ENCODE measurements at places on chromosomes 16 and 17.

- DNase-seq, result no peak
Observed at GRCh38 chr16:85735225-85735635, 15.7 kb downstream of the C16orf74 start.

- no peak for DNase-seq
Observed at GRCh38 chr16:2898831-2899563, 12.7 kb upstream of the FLYWCH1 start.

- no peak for DNase-seq
Observed at GRCh38 chr16:20897253-20897897, 2.8 kb downstream of the DCUN1D3 start.

GRCh38 chr17:29560316-29560715 lies 6.5 kb downstream of the ABHD15 start:
- DNase-seq, result no peak

- DNase-seq, result no peak
Observed at GRCh38 chr17:45663772-45664171, 120.3 kb upstream of the CRHR1 start.

DNA sequence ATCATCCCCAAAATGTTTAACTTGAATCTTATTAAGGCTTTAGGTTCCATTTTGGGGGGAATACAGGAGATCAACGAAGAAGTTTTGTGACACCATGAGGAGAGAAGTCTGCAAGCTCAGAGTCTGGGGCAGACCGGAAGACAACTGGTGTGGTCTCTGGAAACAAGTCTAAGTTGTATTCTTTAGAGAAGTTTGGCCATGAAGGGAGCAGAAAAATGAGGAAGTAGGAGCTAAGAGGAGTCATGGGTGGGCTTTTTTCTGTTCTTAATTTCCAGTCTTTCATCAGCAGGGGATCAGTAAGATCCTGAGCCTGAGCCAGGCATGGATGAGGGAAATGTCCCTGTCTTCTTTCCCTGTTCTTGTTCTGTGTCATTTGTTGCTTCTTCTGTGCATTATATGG lies 35.8 kb upstream of the NF1 start:
- DNase-seq, result no peak

- no peak for DNase-seq
Observed at GRCh38 chr16:58938811-58939210, 204.7 kb upstream of the GOT2 start.

- DNase-seq, result no peak
Observed at GRCh38 chr16:78065319-78065718, 34.1 kb upstream of the WWOX start.

DNA sequence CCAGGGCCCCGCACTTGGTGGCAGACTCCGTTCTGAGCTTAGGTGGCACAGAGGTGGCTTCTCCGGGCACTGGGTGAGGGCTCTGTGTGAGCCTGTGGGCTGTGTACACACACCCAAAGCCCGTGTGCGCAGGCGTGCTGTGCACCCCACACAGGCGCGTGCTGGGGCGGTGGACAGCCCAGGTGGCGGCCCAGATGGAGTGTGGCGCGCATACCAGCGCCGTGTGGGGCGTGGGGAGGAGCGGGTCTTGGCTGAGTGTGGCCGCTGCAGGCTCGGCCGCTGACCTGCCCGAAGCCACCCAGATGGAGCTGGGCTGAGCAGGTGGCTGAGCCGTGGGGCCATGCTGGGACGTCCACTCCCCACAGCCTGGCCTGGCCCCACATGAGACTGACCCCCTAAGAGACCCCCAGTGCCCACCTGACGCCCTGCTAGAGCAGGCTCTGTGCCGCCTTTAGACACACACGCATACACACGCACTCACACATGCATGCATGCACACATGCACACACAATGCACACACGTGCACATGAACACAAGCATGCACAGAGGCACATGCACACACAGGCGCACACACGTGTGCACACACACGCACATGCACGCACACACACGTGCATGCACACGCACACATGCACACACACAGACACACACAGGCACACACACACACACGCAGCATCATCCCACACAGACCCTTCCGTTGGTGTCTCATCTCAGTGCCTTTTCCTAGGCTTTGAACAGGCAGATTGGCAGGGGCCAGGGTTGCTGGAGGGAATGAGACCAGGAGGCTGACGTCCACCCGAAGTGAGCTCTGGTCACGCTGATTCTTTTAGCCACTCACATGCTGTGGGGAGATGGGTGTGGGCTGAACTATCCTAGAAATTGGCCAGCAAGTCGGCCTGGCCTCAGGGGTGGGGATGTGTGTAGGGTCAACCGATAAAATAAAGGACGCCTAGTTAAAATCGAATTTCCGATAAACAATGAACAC lies 2.1 kb downstream of the PRR35 start:
- DNase-seq, result no peak

DNA sequence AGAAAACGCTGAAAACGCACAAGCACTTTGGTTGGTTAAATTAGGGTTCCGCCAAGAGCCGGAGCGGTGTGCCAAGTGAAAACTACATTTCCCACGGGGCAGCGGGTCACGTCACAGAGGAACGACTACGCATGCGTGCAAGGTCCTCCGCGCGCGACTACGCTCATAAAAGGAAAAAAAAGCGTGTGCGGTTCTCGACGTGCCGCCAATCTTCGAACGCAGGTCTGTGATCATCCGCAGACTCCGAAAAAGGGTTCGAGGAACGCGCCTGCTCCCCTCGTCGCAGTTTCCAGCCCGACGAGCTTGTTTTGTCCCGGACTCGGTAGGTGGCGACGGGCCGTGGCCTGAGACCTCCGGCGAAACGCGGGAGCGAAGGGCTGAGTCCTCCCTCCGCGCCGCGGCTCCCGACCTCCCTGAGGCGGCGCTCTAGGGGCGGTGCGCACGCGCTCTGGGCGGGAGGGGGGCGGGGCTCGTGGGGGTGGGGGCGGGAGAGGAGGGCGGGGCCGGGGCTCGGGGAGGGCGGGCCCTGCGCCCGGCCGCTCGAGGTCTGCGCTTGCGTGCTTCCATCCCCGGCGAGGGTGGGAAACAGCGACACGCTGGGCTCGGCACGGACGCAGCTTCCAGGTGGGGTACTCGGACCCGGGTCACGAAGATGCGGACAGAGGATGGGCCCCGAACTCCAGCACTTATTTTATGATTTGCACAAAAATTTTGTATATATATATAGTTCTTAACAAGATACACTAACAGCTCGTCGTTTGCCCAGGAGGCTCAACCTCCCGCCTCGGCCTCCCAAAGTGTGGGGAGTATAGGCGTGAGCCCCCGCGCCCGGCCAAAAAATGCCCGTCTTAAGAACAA lies at the start of gene SGF29:
Gene SGF29, plus strand, starts transcription at position 145 of the 858 bp plus-strand sequence. CDS start 27,150 bp downstream, outside the sequence.
- DNase-seq, result peak; percentile 91

DNA sequence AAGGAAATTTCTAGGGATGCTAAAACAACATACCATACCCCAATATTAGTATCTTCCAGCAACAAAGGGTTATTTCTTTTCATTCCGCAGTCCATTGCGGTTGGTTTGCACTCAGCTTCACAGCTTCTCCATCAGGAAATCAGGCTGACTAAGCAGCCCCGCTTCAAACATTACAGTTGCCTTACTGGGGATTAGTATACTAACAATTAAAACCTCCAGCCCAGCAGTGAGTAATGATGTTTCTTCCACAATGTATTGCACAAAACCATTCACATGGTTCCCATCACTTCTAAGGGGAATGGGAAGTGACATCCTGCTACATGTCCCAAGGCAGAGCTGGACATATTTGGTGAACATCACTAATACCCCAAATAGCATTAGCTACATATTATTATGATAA lies 1384.9 kb downstream of the CDH8 start:
- no peak for DNase-seq

- DNase-seq, result no peak
Observed at GRCh38 chr16:66020642-66021041, 345.8 kb upstream of the CDH5 start.

DNA sequence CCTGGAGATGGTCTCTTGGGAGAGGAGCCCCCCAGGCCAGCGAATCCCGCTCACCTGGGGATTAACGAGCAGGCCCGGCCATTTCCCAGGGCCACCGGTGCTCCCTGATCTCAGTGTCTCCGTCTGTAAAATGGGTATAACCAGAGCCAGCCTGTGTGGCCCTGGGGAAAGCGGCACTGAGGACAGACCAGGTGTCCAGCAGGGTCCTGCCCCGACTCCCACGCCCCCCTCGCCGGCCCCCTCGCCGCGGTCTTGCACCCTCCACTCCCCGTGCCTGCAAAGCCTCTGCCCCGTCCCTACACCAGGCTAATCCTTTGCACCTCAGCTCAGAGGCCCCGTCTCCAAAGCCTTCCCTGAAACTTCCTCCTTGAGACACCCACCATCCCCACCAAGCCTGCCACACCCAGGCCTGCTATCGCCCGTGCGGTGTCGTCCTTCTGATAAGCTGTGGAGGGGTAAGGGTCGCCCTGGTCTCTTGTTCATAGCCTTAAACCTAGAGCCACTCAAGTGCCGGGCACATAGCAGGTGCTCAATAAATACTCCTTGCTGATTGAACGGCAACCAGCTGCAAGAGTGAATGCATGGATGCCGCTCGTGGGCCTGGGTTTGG lies 259.1 kb downstream of the C16orf95 start:
- DNase-seq, result no peak

DNA sequence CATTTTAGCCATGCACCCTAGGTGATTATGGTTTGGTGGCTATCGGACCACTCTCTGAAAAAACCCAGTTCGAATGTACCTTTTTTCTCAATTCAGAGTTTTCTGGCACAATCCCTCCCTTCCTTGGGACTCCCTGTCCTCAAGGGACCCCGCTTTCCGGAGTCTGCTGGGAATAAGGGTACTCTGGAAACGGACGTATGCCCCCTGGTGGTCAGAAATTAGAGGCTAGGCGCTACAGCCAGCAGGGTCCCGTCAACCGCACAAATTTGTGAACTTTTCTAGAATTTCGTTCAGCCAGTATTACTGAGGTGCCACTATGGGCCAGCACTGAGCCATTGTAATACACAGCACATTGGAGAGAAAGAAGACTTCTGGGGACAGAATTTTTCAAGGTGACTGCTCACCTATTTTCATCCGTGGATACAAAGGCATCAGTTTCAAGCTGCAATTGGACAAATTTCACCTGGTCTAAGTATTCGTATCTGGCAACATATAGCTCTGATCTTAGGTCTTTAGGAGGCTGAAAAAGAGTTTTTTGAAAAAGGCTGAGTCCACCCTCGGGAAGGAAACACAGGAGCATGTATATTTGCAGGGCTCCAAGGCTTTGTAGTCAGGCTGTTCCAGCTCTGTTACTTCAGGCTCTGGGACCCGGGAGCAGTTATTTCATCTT lies 27.1 kb upstream of the CRYBA1 start:
- peak; percentile 55 for DNase-seq

DNA sequence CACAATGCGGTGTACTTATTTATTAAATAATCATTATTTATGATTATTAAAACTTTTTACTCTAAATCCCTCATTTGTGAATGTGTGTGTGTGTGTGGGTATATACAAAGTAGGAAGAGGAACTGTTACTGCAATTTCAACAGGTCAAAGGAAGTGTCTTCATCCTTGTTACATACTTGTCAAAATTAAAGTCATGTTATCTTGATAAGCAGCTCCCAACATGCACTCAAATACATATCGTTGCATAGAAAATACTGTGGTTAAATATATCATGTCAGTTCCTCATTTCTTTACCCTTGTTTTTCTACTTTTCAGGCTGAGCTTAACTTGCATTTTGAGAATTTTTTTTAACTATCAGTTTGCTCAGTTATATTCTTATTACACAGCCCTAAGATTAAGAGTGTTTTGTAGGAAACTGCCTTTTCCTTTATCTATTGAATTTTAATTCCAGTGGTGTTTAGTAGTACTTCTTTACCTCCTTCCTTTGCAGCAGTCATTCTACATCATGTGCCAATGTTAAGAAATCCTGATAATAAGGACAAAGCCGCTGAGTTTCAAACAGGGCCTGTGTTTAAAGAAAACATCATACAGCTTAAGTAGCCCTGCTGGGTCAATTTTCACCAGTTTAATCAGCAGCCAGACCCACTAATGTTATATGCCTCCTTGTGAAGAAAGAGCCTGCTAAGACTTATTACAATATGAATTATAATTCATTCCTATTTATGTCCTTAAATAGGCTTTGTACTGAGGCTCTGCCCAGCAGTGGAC lies 7.2 kb downstream of the EFCAB5 start:
- DNase-seq, result no peak

- no peak for DNase-seq
Observed at GRCh38 chr17:73165616-73166404, 1.0 kb downstream of the SSTR2 start.

- DNase-seq, result no peak
Observed at GRCh38 chr16:25691519-25692091, at the start of gene HS3ST4. Gene HS3ST4 (plus strand): TSS chr16:25691959.

Measured in COR-L47 (cell line).